Kidney (tissue), 22 donors: ENCODE measurements at places on chromosomes 5 and 9. TPM values are rescaled to one million over a fixed set of nuclear protein-coding genes. Genes with fewer than 3 reads are reported as not detected.

DNA sequence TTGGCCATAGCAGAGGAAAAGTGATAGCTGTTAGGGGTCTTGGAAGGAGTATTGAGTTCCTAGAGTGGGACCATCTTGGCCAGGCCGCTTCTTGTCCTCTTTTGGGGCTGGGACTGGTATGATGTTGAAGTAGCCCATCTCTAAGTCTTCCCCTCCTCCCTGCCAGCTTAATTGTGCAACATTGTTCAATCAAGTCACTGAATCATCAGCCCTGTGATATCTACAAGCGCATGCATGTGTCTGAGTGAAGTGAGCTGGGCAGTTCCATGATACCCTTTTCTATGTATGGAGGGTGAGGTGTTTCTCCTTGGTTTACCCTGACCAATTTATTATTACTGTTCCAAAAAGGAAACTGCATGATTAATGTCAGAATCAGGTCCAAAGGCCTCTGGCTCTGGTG is 112.2 kb downstream of the C9orf152 start:
- DNase-seq = no peak

DNA sequence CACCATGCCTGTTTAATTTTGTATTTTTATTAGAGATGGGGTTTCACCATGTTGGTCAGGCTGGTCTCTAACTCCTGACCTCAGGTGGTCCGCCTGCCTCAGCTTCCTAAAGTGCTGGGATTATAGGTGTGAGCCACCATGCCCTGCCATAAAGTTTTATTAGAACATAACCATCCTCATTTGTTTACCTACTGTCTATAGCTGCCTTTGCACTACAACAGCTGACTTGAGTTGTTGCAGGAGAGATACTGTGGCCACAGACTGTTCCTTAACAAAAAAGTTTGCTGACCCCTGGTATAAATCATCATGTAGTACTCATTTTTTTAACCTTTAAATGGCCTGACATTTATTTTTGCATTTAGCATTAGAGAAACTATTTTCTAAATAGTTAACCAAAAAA is 31.7 kb downstream of the SNX30 start:
- DNase-seq = no peak

- DNase-seq = peak; percentile 29
Observed at GRCh38 chr5:108212775-108213346, 169.0 kb downstream of the FBXL17 start.

DNA sequence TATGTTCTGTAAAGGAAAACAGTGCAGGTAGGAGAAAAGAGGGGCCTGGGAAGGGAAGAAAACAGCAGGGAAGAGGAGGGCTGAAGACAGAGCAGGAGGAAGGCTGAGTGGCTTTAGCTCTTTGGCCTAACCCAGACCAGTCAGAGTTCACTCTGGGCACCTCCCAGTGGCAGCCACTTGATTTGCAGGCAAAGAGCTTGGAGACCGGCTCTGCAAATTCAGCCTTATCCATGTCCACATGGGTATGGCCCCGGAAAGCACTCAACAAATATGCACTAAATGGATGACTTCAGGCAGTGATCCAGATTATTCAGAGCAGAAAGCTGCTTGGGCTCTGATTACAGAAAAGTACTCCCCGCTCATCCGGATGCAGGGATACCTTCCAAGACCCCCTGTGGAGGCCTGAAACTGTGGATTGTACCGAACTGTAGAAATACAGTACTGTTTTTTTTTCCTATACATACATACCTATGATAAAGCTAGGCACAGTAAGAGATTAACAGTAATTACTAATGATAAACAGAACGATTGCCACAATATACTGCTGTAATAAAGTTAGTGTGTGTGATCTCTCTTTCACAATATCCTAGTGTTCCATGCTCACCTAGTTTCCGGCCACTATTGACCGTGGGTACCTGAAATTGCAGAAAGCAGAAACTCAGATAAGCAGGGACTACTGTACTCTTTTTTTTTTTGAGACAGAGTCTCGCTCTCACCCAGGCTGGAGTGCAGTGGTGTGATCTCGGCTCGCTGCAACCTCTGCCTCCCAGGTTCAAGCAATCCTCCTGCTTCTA is 4.6 kb upstream of the RNU6ATAC start:
- DNase-seq = no peak

DNA sequence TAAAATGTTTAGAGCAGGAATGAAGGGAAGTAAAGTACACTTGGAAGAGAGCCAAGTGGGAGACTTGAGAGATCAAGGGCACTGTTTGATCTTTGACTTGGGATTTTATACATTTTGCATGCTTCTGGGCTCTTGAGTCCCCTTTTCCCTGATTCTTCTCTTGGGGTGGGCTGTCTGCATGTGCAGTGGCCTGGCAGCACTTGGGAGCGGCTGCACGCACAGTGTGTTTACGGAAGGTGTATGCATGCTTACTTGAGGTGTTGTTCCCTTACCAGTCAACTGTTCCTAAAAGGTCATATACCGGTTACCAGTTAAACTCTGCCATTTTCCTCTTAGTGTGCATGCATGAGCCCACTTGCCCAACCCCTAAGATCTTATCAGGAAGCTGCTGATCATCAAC is 377.7 kb downstream of the CYLC2 start:
- DNase-seq = no peak

- DNase-seq = no peak
Observed at GRCh38 chr9:129919277-129919676, 84.0 kb downstream of the USP20 start.

DNA sequence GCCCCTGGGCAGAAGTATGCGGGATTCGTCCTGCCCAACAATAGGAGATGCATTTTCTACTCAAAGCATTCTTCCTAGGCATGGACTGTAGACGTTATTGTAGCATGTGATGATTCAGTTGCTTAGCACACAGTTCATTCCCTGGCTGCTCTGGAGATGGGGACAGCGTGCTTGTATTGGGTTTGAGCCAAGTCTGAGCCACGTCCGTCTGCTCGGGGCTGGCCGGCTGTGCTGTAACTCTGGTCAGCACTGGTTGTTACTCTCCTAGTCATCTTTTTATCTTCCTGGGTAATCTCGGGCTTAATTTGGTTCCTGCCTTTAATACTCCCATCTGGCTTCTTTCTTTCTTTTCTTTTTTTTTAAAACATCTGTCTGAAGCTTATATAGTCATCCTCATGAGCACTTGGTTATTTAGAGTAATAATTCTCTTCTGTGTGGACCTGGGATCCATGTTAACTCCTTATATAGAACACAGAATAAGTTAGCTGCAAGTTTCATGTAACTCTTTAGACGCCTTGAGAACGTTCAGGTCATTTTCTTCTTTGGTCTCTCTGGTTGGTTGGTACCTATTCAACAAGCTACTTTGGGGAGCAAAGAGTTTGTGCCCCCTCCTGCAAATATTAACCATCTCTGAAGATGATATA is 118.8 kb upstream of the RPS23 start:
- DNase-seq = peak; percentile 84

- DNase-seq = no peak
Observed at GRCh38 chr9:117074784-117075520, 339.9 kb downstream of the ASTN2 start.

GRCh38 chr5:17336054-17336453 is 118.6 kb downstream of the BASP1 start:
- no peak for DNase-seq

- no peak for DNase-seq
Observed at GRCh38 chr5:16659536-16659935, 42.7 kb upstream of the RETREG1 start.

- no peak for DNase-seq
Observed at GRCh38 chr9:16524078-16524477, 346.4 kb downstream of the BNC2 start.

GRCh38 chr5:10684303-10685086 is 76.5 kb downstream of the DAP start:
- DNase-seq = no peak

GRCh38 chr9:70049236-70049635 is 5.6 kb downstream of the MAMDC2 start:
- no peak for DNase-seq

DNA sequence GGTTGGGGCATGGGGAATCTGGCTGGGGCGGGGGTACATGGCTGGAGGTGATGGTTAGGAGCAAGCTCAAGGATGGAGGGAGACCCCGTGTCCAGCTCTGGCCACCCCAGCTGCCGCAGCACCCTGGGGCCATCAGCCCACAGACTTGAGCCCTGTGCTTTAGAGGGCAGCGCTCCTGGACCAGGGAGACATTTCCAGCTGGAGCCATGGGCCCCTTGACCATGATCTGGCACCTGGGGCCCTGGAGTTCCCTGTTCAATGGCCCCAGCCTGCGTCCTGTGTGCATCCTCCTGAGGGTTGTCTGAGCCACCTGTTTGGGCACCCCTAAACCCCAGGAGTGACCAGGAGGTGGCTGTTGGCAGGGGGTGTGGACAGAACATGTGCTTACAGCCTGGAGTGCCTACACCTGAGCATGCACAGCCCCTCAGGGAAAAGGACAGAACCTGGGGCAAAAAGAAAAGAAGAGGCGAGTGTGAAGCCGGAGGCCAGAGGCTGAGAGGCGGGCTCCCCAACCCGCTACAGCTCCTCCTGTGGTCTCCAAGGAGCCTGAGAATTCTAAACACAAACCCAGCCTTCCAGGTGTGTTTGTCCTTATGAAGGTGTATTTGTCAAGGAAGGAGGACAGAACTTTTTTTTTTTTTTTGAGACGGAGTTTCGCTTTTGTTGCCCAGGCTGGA is 126.7 kb downstream of the C9orf50 start:
- DNase-seq = no peak

DNA sequence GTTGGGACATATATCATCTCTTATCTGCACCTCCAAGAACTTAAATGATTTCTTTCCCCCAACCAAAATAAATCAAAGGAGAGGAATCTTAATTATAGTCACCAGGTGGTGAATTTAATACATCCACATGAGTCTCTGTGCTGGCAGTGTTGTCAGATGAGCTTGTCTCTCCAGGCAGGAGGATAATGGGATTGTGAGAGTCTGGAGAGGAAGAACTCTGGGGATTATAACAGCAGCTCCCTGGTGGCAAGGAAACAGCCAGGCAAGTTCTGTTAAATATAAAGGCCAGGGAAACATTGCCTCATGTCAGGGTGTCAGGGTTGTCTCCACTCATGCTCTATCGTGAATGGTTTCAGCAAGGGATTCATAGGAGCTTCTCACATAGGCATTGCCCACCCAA is 80.8 kb downstream of the TLR4 start:
- no peak for DNase-seq

GRCh38 chr5:172283020-172283861 is at the start of gene UBTD2:
UBTD2 (minus strand) TSS chr5:172283764; CDS start chr5:172283665, 99 bp downstream.
- peak; percentile 95 for DNase-seq

GRCh38 chr9:106304401-106304920 is 558.5 kb upstream of the ZNF462 start:
- no peak for DNase-seq

GRCh38 chr5:73354406-73354805 is 94.2 kb downstream of the FOXD1 start:
- DNase-seq = no peak

GRCh38 chr9:74277532-74277931 is 219.6 kb upstream of the RORB start:
- no peak for DNase-seq

DNA sequence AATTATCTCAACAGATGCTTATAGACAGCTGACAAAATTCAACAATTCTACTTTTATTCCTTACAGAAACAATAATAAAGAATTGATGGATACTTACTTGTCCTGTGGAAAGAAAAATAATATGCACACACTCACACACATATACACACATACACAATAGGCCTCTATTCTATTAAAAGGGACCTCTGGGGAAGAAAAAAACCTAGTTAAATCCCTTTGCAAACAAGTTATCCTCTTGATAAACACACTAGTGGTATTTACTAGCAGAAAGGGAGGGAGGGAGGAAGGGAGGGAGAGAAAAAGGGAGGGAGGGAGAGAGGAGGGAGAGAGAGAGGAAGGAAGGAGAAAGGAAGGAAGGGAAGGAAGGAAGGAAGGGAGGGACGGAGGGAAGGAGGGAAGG is 486.4 kb downstream of the HINT1 start:
- no peak for DNase-seq

GRCh38 chr9:89408628-89409101 is 89.2 kb downstream of the SEMA4D start:
- no peak for DNase-seq

DNA sequence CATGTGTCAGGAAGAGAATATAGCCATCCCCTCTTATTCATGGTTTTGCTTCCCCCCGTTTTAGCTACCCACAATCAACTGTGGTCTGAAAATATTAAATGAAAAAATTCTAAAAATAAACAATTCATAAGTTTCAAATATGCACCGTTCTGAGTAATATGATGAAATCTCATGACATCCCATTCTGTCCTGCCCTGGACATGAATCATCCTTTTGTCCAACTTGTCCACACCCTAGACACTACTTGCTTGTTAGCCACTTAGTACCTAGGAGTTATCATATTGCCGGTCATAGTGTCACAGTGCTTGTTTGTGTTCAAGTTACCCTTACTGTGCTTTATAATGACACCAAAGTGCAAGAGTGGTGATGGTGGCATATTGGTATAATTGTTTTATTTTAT is 113.5 kb downstream of the CAAP1 start:
- no peak for DNase-seq

- DNase-seq = no peak
Observed at GRCh38 chr5:77066184-77066583, 20.9 kb downstream of the ZBED3 start.

- DNase-seq = no peak
Observed at GRCh38 chr5:169803077-169803981, 166.3 kb downstream of the DOCK2 start.

- peak; percentile 46 for DNase-seq
Observed at GRCh38 chr5:54651482-54652076, 134.0 kb downstream of the SNX18 start.

DNA sequence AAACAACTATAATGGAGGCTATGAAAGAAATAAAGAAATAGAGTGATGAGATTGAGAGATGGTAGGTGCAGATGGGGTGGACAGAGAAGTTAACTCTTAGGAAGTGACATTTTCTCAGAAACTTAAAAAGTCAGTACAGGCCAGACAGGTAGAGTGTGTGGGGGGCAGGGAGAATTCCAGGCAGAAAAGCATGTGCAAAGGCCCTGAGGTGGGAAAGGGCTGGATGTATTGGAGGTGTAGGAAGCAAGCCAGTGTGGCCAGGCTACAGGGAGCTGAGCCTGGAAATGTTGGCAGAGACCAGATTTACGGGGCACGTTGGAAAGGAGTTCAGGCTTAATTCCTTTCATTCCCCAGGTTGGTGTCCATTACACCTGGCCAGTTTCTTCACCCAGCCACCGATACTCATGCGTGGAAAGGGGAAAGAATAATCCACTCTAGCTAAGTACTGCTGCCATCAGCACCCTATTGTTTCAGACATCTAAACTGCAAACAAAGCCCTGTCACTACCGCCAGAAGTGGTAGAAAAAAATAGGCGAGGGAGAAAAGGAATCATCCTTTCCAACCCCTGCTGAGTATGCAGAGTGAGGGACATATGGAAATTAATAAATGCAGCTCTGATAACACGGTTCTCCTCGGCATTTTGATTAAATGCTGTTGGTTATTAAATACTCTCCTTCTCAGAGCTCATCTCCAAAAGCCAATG is 116.8 kb upstream of the GPR151 start:
- no peak for DNase-seq

- no peak for DNase-seq
Observed at GRCh38 chr5:140978983-140979382, 12.7 kb downstream of the PCDHAC2 start.

- no peak for DNase-seq
Observed at GRCh38 chr9:132008855-132009812, 70.5 kb downstream of the MED27 start.

The QRFP gene
- not detected for total RNA-seq

The TIMD4 gene
- 8.0 TPM for total RNA-seq

The MCIDAS gene
- 0.13 TPM for total RNA-seq

The SLC45A2 gene
- 0.22 TPM for total RNA-seq

The RNF208 gene
- 7.0 TPM for total RNA-seq

The DIPK1B gene
- total RNA-seq = 7.5 TPM

The LCP2 gene
- 48.8 TPM for total RNA-seq

The FOXD4L5 gene
- 0.09 TPM for total RNA-seq

The GHR gene
- total RNA-seq = 3.7 TPM

The PCDHA9 gene
- 0.85 TPM for total RNA-seq

The SPATA31E1 gene
- total RNA-seq = not detected

The RHOBTB3 gene
- 54.5 TPM for total RNA-seq

The CEP120 gene
- total RNA-seq = 22.1 TPM
